Left lobe of liver (tissue), 2 donors: ENCODE measurements at places on chromosomes 5 and 9. TPM values are rescaled to one million over a fixed set of nuclear protein-coding genes. Genes with fewer than 3 reads are reported as not detected.
A peak's percentile ranks its signal among the peaks of the same experiment; 100 is the strongest.

The PRRX2 gene
- total RNA-seq, result not detected

The ASTN2 gene
- 2.9 TPM for total RNA-seq

The FBXW2 gene
- total RNA-seq, result 46.2 TPM

The GCNT4 gene
- 0.25 TPM for total RNA-seq

The C8G gene
- 411 TPM for total RNA-seq

DNA sequence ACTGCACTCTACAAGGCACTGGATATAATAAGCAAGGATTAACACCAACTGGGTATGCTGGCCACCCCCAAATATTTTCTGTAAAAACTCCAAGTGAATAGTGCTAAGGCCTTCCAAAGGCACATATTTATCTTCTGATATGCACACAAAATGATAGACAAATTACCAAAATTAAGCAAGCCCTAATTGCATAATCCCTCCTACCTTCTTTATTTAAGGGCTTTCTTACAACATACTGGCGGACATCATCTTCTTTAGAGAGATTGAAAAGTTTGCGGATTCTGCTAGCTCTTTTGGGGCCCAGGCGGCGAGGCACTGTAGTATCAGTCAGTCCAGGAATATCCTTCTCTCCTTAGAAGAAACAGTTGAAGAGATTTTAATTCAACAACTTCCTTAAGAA is 1.9 kb downstream of the RPS6 start:
- no peak for DNase-seq

DNA sequence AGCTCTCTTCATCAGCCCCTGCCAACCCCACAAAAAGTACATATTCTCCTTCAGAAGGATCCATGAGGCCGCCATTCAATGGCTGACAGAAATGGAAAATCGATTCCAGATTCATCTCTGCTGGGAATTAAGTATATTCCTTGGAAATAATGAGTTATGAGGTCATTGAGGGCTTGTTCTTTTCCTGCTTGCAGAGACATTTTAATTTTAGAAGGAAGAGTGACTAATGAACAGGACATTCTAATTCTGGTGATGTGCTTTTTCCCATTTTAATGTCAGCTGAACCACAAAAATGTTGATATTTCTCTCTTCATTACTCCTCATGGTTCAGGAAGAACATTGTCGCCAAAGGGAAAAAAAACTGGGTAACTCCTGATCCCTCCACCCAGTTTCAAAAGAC is 314.0 kb downstream of the PIK3R1 start:
- no peak for DNase-seq

DNA sequence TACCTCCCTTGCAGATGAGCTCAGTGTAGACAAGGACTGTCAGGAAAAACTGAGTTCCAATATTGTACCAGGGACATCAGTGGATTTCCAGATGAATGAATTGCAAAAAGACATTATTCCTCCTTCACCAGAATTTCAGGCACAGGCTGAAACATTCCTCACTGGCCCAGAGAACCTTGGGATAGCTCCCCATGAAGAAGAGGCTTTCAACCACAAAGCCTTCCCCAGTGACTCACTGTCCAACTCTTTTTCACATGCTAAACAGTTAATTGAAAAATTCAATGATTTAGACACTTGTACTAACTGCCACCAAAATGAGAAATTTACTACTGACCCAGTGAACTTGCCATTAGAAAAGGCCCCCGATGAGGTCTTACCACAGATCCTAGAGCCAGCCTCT is 144.5 kb downstream of the UNC13B start:
- DNase-seq, result no peak

DNA sequence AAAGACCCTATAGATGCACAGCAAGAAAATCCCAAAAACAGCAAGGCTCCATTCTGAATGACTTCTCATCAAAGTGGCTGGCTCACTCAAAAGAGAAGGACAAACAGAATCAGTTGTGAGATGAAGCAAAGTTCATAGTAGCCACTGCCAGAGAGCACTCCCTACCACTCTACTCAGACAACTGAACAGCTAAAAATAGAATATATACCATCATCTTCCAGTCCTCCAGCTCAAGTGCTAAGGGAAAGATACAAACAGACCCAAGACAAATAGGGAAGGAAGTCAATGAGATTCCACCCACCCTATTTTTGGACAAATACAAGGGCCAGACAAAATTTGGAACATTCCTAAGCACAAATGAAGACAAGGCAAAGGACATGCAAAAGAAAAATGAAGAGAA is 20.6 kb downstream of the GNAQ start:
- no peak for DNase-seq

DNA sequence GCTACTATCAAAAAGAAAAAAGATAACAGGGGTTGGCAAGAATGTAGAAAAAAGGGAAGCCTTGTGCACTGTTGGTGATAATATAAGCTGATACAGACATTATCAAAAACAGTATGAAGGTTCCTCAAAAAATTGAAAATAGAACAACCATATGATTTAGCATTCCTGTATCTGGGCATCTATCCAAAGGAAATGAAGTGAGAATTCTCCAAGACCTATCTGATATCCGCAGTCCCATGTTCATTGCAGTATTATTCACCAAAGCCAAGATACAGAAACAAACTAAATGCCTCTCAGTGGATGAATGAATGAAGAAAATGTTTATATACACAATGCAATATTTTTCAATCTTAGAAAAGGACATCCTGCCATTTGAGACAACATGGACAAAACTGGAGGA is 1943.3 kb downstream of the MAT2B start:
- no peak for DNase-seq

DNA sequence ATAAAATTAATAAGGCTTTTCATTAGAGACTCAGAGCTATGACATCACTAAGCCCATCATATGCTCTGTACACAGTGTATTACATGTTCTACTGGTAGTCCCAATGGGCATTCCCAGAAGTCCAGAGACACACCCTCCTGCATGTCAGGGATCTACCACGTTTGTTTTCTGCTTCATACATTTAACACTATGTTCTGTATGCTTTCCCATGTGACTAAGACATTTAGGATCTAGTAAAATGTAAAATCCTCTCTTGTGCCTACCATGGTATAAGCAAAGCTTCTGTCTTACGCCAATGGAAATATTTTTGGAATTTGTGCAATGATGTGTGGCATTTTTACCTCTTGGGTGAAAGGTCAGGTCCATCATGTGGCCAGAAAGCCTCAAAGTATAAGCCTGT is 192.4 kb downstream of the ADAMTSL1 start:
- DNase-seq, result no peak

DNA sequence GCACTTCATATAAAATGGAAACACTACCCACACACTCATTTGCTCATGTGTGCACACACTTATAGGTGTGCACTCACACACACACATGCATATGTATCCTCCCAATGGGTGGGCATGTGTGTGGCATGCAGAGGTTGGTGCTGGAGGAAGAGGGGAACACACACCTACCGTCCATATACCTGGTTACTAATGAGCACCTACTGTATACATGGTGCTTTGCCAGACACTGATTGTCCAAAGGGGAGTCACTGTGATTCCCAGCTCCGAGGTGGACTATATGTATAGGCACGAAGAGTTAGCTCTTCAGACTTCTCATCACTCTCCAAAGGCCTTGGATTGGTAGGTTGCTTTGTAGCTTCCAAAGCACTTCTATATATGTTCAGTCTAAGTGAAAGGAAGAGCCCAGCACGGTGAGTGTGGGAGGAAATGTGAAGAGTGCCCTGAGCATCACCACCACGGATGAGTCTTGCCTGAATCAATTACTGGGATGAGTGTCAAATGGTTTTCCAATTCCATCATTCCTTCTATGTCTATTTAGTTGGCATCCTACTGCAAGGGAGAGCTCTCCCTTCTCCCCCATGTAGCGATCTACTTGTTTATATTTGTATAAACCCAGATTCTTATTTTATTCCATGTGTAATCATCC is 12.6 kb upstream of the ERGIC1 start:
- no peak for DNase-seq

DNA sequence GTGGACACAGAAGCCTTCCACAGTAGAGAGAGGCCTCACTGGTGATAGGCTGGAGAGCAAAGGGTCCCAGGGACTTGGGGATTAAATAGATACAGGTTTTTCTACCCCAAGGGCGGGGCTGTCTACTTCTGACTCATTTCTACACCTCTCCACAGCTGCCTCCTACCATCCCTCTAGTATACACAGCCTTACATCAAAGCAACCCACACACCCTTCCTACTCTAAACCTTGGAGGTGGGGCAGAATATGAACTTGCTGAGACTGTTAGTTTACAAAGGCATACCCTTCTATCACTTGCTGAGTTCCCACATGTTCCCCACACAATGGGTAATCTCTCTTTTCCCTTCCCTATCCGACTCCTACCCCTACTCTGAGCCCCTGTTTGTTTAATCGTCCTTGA is 19.9 kb upstream of the PCA3 start:
- no peak for DNase-seq

GRCh38 chr9:34582787-34583186 is 6.7 kb downstream of the CNTFR start:
- no peak for DNase-seq

DNA sequence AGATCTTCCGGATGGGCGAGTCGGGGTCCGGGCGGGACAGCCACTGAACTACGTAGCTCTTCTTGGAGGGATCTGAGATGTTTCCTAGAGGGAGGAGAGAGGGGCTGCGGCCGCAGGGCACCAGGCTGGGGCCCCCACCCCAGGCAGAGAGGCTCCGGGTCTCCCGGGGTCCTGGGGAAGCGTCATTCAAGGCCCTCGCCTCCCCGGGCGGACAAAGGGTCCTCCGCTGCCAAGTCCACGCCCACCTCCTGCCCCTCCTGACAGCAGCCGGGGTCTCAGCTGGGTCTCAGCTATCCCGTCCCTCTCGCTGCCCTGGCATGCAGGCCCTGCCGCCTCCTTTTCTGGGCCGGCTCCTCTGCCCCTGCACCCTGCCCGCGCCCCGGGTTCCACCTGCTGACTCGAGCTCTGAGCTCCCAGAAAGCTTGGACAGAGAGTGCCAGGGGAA is 61.5 kb downstream of the ZNF354C start:
- peak; percentile 40 for DNase-seq

DNA sequence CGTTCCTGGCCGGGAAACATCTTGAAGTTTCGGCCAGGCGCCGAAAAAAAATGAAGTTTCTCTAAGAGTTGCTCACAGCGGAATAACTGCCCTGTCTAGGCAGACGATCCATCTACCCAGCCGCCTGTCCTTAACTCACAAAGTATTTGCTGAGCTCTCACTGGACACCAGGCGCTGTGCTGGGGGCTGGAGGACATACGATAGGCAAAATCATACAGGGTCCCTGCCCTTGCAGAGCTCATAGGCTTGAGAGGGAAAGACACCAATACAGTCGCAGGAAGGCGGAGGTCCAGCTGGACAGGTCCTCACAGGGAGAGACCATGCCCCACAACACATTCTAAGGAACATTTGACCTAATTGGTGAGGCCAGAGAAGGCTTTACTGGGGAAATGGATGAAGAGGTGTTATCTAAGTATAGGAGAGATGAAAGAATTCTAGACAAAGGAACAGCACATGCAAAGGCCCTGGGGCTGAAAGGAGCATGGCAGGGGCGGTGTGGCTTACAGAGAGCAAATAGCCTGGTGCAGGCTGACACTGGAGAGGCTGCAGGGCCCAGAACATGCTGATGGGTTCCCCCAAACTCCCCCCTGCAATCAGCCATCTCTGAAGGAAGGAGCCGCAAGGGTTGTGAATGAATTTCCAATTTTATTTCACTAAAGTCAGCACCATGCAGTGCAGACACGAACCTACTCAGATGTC is 2.0 kb upstream of the MXD3 start:
- DNase-seq, result no peak

GRCh38 chr5:82387001-82387818 is 109.1 kb upstream of the RPS23 start:
- peak; percentile 69 for DNase-seq

GRCh38 chr9:25773805-25774204 is 95.6 kb upstream of the TUSC1 start:
- no peak for DNase-seq

- no peak for DNase-seq
Observed at GRCh38 chr9:137666955-137667670, 48.3 kb downstream of the EHMT1 start.

GRCh38 chr9:135698236-135698635 is 1.0 kb downstream of the SOHLH1 start:
- no peak for DNase-seq

GRCh38 chr5:105581988-105582690 is 2019.5 kb upstream of the NUDT12 start:
- DNase-seq, result no peak

- no peak for DNase-seq
Observed at GRCh38 chr5:51388488-51389287, 5.4 kb downstream of the ISL1 start.

GRCh38 chr9:77999231-77999631 is 32.4 kb downstream of the GNAQ start:
- DNase-seq, result no peak

GRCh38 chr5:132011622-132012343 is at the start of gene ACSL6:
TSS of gene ACSL6 (minus strand) at chr5:132011658. CDS start at chr5:132011553, 105 bp downstream.
- DNase-seq, result peak; percentile 47
